ENCODE measurements at places on chromosomes 4 and X.

DNA sequence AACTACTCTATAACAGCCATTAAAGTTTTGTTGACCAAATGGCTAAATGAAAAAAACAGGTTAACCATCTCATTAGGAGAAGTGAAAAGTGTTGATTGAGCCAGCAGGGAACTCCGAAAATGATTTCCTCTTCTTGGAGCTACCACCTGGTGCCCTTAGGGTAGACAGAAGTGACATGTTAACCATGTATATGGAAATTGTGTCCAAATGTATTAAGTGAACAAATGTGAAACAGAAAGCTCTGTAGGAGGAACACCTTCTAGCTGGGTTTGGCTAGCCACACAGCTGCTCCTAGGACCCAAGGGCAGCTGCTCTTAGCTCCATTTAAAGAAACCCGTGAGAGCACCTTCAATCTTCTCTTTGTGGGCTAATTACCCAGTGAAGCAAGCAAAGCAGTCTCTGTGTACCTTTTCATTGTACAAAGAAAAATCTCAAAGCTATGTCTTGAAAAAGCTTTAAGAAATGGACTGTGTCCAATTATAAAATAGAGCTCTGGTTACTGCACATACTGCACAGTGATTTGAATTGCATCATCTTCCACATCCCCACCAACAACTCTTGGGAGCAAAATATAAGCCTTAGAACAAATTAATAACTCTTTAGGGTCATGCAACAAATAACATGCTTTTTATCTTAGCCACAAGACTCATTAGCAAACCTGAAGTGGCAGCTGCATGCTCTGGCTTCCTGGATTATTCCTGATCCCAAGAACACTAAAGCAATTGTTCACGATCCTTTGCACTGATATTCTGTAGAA lies 59.2 kb upstream of the PARM1 start:
- DNase-seq = no peak

DNA sequence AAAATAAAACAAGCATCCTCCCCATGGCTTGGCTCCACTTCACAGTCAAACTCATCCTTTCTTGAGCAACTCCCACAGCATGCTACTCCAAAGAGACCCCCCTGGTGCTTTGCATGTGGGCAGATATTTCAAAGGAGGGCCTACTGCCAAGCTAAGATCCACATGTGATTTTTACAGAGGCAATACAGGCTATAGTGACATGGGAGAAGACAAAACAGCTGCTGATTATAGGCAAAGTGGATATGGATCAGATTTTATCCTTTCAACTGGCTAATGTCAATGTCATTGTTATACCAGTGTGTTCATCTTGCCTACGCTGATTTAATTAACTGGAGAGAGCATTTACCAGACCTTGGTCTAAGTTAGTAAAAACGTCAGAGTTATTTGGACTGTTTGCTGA lies 328.3 kb downstream of the KLHL13 start:
- DNase-seq = no peak

GRCh38 chr4:17933126-17933525 lies 88.4 kb downstream of the LCORL start:
- DNase-seq = no peak

GRCh38 chr4:11471618-11472017 lies 42.9 kb upstream of the HS3ST1 start:
- DNase-seq = peak; percentile 38

DNA sequence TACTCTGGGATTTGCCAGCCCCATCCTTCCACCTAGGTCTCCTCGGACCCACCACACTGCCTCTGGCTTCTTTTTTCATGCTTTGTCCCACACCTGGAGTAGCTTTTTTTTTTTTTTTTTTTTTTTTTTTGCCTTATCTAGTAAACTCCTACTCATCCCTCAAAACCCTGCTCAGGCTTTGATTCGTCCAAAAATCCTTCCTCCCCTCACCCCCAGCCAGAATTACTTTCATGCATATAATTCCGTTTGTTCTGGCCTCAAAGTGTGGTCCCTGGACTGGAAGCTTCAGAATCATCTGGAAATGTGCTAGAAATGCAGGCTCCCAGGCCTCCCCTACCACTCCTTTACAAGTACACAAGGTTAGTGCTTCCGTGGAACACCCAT lies 320.1 kb downstream of the PTTG2 start:
- no peak for DNase-seq

DNA sequence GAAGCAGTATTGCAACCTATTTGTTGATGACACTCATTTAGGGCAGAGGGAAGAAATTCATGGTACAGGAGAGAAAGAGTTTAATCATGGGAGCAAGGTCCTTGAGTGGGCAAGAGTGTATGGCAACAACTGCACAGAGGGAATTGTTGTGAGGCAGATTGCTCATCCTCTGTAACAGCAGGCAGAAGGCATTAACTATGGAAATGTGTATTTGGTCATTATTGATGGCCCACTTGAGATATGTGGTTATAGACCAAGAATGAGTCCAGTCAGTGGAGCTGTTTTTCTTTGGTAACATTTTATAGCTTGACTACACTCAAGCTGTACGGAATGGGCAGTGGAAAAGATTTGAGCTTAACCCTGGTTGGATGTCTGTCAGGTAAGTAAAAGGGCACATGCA lies 15.9 kb downstream of the PLRG1 start:
- DNase-seq = no peak

DNA sequence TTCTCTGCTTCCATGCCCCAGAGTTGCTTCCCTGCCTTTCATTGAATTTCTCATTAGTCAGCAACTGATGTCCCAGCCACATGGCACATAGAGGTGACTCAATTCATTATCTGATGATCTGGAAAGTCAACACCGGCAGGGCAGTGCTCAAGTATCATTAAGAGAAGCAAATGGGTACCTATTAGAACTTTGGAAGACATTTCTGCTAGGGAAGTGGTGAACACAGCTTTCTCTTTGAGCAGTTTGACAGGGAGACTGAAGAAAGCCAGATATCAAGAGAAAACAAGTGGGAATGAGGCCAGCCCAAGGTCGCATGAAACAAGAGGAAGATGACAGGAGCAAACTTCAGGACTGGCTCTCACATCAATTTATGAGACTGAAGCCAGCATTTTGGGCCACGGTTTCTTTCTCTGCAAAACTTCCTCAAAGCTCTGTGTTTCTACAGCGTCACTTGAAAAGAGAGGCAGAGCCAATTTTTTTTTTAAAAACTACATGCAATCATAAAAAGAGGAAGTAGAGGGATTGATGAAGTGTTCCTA lies 108.3 kb upstream of the RPS6KA3 start:
- DNase-seq = no peak

GRCh38 chrX:102934624-102935023 lies 2.4 kb upstream of the RAB40AL start:
- peak; percentile 20 for DNase-seq

DNA sequence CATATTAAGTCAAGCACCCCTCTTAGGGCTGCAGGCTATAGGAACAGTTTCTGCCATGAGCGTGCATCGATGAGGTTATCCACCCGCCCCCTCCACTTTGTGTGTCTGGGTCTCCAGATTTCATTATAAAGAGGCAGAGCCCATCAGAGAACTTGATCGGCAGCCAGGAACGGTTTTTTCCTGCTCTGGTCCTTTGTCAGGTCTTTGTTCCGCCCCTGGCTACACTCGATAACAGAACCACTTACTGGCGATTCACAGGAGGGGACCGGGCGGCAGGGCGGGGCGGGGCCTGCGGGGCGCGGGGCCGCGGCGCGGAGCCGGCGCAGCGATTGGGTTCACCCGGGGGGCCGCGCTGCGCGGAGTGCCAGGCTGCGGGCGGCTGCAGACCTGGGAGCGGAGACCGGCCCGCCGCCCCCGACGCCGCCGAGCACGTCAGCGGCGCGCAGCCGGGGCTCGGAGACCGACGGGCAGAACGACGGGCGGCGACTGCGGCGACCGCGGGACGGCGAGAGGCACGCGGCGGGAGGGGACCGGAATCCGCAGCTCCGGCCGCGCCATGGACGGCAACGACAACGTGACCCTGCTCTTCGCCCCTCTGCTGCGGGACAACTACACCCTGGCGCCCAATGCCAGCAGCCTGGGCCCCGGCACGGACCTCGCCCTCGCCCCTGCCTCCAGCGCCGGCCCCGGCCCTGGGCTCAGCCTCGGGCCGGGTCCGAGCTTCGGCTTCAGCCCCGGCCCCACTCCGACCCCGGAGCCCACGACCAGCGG lies at the start of gene SLC10A4:
TSS of gene SLC10A4 (plus strand) at position 338 of the 771 bp plus-strand sequence. CDS start at position 557, 219 bp downstream.
- peak; percentile 29 for DNase-seq

DNA sequence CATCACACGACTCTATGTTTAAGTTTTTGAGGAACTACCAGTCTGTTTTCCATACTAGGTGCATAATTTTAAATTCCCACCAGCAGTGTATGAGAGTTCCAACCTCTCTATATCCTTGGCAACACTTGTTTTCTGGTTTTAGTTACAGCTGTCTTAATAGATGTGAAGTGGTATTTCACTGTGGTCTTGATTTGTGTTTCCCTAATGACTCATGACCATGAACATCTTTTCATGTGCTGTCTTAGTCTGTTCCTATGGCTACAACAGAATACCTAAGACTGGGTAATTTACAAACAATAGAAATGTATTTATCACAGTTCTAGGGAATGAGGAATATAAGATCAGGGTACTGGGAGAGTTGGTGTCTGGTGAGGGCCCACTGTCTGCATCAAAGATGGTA lies 51.5 kb upstream of the GPR78 start:
- DNase-seq = no peak

GRCh38 chr4:32477518-32477917 lies 1757.3 kb downstream of the PCDH7 start:
- no peak for DNase-seq

GRCh38 chr4:145609481-145610427 lies 9.4 kb upstream of the MMAA start:
- DNase-seq = peak; percentile 60

GRCh38 chrX:44948406-44948805 lies 75.4 kb downstream of the KDM6A start:
- DNase-seq = no peak

DNA sequence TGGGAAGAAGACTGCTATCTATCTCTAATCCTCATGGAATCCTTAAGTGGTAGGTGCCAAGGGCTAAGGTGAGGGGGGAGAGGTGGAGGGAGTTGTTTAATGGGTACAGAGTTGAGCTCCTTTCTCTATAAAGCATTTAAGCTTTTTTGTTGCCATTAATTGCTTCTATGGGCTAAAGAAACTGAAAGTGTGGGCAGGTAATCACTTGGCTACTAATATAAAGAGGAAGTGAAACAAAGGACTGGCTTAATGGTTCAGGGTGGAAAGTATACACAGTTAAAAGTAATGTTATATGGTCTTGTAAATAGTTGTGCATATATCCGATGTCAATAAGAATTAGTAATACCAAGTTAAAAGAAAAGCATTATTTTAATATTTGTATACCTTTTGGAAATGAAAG lies 83.9 kb downstream of the POLA1 start:
- no peak for DNase-seq

DNA sequence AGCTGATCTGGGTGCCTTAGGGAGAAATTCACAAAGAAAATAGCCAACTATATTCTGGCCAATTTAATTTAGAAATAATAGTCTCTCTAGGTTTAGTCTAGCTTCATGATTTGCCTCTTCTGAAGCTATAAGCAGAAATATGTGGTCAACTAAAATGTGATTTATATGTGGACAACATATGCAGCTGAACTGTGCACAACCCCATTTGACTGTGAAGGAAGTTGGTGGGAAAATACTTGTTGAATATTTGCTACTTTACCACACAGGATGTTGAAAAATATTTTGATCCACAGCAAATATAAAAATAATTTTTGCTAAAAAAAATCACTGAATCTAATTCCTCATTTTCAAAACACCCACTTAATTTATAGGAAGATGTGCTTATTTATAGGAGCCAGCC lies 15.7 kb upstream of the RNF128 start:
- no peak for DNase-seq

- no peak for DNase-seq
Measured at GRCh38 chr4:70158576-70158975, 4.5 kb downstream of the PRR27 start.

- no peak for DNase-seq
Measured at GRCh38 chrX:11967986-11968869, 170.0 kb upstream of the FRMPD4 start.

GRCh38 chrX:13094374-13094773 lies 50.0 kb upstream of the FAM9C start:
- DNase-seq = no peak

DNA sequence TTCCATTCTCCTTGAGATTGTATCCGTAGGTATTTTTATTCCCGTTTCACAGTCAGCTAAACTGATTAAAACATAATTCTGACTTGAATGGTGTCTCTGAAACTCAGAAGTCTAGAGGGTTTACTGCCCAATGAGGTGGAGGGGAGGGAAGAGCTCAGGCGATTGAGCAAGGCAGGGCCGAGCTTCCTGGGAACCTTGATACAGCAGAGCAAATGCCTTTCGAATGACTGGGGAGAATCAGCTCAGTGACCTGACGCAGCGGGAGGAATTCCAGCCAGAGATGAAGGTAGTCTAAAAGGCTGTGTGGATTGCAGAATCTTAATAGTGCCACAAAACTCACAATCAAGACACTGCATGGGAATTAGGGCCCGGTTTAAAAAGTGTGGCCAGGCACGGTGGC lies 233.6 kb downstream of the EVC2 start:
- no peak for DNase-seq

DNA sequence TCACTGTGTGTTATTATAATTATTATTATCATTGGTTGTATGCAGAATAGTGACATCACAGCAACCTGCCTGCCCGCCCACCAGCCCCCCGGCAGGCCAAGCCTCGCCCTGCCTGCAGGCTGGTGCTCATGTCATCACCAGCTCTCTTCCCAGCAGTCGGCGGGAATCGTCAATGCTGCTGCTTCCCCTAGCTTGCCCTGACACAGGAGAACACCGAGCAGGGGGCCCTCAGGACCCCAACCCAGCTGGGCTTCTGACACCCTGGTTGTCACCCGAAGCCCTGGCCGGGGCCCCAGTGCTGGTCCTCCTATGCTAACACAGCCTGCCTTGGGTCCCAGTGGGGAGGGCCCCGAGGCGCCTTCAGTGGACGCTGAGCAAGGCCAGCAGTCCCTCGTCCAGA lies 100.6 kb downstream of the PPP2R2C start:
- no peak for DNase-seq

- DNase-seq = no peak
Measured at GRCh38 chrX:109862433-109862832, 129.4 kb upstream of the ACSL4 start.

GRCh38 chr4:1643971-1644735 lies 40.0 kb downstream of the FAM53A start:
- DNase-seq = no peak

DNA sequence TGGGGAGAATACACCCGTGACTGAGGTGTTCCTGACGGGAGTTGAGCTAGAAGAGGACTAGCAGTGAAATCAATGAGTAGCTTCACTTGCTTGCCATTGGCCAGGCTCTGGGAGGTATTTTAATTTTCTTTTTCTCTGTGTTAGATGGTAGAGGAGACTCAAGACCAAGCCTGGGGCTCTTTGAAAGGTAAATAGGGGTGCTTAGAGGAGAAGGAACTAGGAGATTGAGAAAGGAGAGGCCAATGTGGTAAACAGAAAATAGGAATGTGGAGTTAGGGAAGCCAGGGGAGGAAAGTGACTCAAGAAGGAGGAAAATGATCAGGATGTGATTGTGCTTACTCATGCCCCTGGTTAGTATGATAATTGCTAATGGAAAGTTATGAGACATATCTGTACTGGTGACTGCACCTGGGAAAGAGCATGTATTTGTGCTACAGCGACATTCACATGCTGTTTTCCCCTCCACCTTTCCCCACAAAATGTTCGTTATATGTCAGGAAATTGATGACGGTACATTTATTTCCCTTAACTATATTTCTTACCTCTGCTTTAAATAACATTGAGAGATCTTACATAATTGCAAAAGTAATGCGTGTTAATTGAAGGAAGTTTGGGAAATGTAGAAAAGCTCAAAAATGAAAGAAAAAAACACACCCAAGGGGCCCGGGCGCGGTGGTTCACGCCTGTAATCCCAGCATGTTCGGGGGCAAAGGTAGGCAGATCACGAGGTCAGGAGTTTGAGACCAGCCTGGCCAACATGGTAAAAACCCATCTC lies 16.9 kb upstream of the LRBA start:
- DNase-seq = no peak

- DNase-seq = no peak
Measured at GRCh38 chrX:38879631-38880220, 78.5 kb downstream of the MID1IP1 start.
